ENCODE measurements at places on chromosomes 3 and 15. TPM values are rescaled to one million over a fixed set of nuclear protein-coding genes. Genes with fewer than 3 reads are reported as not detected.

Gene CCDC174
- 10.6 TPM for total RNA-seq

- no peak overlapping the region for H3K4me3 ChIP-seq
- H3K27me3 ChIP-seq, result no peaks in the 10 kb centered on the region
- DNase-seq, result no peak
- H3K36me3 ChIP-seq, result no peaks in the 10 kb centered on the region
- H3K4me1 ChIP-seq, result no peaks in the 10 kb centered on the region
- no peak overlapping the region for H3K27ac ChIP-seq
Observed at GRCh38 chr15:74343127-74343796, 24.2 kb downstream of the CYP11A1 start.

- no peaks in the 10 kb centered on the region for H3K4me1 ChIP-seq
- H3K36me3 ChIP-seq, result no peaks in the 10 kb centered on the region
- DNase-seq, result no peak
- H3K27ac ChIP-seq, result no peak overlapping the region
- no peaks in the 10 kb centered on the region for H3K27me3 ChIP-seq
Observed at GRCh38 chr15:81589671-81590070, 215.7 kb upstream of the TMC3 start.

DNA sequence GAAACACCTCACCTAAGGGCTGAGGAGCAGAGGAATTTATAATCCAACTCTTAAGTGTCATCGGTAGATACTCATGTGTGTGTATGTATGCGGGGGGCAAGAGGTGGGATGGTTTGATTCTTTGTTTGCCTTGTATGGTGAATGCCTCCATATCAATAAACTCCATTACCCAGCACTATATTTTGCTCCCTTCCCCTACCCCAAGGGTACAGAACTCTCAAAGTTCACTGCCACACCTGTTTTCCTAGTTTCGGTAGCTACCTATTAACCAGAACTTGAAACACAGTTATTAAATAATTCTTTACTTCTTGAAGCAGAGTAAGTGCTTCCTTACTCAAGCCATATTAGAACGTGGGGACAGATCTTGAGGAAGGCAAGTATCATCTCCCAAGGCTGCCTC lies 400.8 kb upstream of the SUCLG2 start:
- no peaks in the 10 kb centered on the region for H3K27me3 ChIP-seq
- no peak for DNase-seq
- no peak overlapping the region for H3K27ac ChIP-seq
- no peaks in the 10 kb centered on the region for H3K4me1 ChIP-seq
- H3K36me3 ChIP-seq, result no peaks in the 10 kb centered on the region

DNA sequence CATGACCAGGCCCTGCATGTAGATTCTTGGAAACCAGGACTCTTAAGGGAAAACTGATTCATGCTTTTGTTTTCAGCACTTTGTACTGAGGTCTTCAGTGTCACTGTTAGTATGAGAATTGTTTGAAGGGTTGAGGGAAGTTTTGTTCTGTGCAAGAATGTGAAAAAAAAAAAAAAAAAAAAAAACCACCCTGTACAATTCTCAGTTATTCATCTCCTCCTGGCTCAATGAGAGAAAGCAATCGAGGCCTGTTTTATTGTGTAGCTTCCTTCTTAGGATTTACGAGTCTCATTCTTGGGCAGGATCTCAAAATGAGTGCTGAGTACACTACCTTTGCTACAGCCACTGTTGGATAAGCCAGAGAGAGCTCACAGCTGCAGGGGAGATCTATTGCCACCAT lies 469.5 kb downstream of the CNTN4 start:
- no peaks in the 10 kb centered on the region for H3K4me1 ChIP-seq
- DNase-seq, result no peak
- no peak overlapping the region for H3K4me3 ChIP-seq
- no peaks in the 10 kb centered on the region for H3K36me3 ChIP-seq

All from Panc1 (cell line).